ENCODE measurements at places on chromosomes 11 and 22.

- DNase-seq: no peak
Measured at GRCh38 chr22:44219101-44219870, 38.6 kb downstream of the PARVG start.

- DNase-seq: no peak
Measured at GRCh38 chr22:32308191-32308590, 49.5 kb upstream of the RFPL3 start.

GRCh38 chr11:79082907-79083306 is 357.9 kb downstream of the TENM4 start:
- no peak for DNase-seq

- no peak for DNase-seq
Measured at GRCh38 chr11:26987272-26987671, 6.6 kb upstream of the FIBIN start.

GRCh38 chr22:29311464-29312217 is 3.9 kb downstream of the RASL10A start:
- DNase-seq: no peak

DNA sequence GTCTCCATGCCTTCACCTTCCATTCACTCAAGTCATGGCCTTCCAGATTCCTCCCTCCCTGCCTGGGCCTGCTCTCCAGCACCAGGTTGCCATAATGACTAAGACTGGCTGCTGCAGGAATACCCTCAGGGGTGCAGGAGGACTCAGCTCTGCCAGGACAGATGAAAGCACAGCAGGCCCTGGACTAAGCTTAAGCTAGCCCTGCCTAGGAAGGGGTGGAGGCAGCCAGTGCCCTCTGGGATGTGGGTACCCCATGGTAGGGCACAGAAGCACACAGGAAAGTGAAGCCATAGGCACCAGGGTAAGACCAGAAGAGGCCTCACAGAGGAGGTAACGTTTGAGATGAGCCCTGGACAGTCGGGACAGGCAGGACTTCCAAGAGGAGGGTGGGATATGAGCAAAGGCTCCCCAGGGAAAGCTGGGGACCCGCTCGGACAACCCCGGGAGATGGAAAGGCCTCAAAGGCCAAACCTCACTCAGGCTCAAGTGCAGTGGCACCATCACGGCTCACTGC is 3.0 kb upstream of the RIN1 start:
- DNase-seq: no peak
